ENCODE measurements at places on chromosomes 5 and 9.

DNA sequence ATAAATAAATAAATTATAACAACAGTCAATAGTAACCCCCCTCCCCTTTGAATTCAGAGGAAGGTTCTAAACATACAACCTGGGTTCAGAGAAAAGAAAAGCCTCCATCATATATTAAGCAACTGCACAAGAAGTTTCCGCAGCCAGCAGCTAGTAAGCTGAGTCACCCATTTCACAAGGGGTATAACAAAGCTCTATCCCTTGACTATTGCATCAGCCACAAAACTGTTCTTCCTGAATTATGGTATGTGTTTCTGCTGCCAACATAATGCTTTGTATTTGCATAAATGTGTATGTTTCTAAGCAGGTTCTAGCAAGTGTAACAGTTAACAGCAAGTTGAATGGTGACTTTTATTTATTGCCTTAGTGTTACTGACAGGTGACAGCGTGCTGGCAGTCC lies 6.8 kb upstream of the CEP120 start:
- no peak for DNase-seq

DNA sequence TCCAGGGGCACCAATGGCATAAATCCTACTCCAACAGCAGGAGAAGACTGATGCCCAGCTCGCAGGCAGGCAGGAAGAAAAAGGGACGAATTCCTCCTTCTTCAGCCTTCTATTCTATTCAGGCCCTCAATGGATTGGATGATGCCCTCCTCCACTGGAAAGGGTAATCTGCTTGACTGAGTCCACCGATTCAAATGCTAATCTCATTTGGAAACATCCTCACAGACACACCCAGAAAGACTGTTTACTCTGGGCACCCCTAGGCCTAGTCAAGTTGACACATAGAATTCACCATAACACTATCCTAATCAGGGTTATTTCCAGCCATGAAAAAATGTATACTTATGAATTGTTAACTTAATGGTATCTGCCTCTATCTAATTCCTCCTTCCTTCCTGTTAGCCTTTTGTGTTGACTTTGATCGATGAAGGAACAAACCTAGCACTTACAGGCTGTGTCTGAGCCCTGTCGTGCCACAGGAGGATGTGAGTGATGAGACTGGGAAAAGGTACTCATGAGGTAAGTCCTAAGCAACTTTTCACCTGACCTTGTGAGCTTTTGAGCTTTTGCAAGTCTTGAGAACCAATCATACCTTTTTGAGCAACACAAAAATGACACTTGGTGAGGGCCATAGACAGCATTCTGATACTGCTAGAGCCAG lies 36.5 kb downstream of the FOXD1 start:
- no peak for DNase-seq

- DNase-seq: no peak
Observed at GRCh38 chr5:121432-121831, 29.5 kb downstream of the PLEKHG4B start.

- peak; percentile 36 for DNase-seq
Observed at GRCh38 chr5:132420706-132421272, 51.3 kb downstream of the SLC22A5 start.

- DNase-seq: no peak
Observed at GRCh38 chr5:171580502-171581265, 161.2 kb downstream of the FGF18 start.

GRCh38 chr9:131522257-131523085 lies 8.6 kb downstream of the UCK1 start:
- no peak for DNase-seq

- no peak for DNase-seq
Observed at GRCh38 chr9:72156586-72156985, 7.3 kb downstream of the GDA start.

GRCh38 chr5:135482381-135482933 lies 30.3 kb upstream of the TIFAB start:
- no peak for DNase-seq

- DNase-seq: no peak
Observed at GRCh38 chr5:122384739-122385235, 72.8 kb downstream of the SNCAIP start.

DNA sequence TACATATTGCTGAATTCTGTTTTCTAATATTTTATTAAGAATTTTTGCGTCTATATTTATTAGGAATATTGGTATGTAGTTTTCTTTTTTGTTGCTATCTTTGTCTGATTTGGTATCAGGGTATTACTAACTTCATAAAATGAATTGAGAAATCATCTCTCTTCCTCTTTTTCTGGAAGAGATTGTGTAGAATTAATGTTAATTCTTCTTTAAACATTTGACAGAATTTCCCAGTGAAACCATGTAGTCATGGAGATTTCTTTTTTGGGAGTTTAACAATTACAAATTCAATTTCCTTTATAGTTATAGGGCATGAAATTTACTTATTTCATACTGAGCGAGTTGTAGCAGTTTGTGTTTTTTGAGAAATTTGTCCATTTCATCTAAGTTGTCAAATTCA lies 3.3 kb upstream of the FAM170A start:
- no peak for DNase-seq

- no peak for DNase-seq
Observed at GRCh38 chr5:82636591-82636990, 358.4 kb upstream of the RPS23 start.

DNA sequence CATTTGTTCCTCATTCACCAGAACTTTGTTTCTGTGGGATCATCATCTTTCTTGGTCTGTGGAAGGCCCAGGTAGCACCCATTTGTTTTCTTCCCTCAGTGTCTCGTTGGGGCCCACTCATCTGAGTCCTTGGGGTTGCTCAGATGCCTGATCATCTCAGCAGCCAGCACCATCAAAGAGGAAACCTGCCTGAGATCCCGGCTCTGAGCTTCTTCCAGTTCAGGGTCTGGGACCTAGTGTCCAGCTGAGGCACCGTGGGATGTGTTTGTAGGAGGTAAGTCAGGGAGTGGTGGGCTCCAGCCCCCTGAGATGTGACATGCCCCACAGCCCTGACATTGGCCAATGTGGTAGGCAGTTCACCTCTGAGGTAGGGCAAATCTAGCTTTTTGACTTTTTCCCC lies 9.4 kb upstream of the CD180 start:
- DNase-seq: no peak

- no peak for DNase-seq
Observed at GRCh38 chr9:88143179-88143578, 4.9 kb upstream of the SPATA31C2 start.

GRCh38 chr9:36040271-36040925 lies 3.7 kb downstream of the RECK start:
- no peak for DNase-seq

DNA sequence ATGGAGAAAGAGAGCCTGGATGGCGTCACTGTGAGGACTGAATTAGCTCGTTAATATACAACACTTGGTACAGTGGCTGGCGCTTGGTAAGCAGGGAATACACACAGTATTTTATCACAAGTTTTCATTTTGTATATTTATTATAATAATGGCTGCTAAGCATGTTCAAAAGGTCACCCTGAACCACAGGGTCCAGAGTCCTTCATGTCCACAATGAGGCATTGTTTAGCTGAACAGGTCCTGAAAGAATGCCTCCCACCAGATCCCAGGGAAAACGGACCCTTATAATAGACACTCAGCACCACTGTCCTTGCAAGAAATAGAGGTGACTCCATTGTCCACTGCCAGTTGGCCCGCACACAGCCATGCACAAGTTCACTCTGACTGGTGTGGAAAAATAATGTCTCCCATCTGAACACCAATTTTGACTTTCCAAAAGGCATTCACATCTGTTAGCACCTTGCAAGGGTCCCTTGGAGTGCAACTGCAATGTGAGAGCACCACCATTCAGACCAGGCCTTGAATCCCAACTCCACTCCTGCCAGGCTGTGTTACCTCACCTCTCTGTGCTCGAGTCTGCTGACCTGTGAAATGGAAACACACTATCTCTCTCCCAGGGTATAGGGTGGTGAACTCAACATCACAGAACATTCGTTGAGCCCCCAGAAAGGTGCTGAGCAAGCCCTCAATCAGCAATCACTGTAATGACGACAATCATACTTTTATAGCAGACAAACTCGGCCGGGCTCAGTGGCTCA lies 3.9 kb downstream of the VDAC1 start:
- DNase-seq: no peak

DNA sequence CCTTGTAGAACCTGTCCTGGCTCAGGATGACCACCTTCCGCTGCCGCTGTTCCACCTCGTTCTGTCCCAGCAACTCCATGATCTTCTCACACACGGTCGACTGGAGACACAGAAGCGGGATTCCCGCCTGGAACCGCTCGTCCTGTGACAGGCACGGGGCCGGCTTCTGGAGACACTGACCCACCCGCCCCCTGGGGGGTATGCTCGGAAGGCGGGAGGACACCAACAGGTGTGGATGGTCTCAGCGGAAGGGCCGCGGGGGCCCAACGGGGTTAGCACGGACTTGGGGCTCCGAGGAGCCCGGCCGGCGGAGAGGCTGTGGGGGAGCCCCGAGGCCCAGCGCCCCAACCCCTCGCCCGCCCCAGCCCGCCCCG lies 530 bp downstream of the UCK1 start:
- DNase-seq: peak; percentile 48

- DNase-seq: no peak
Observed at GRCh38 chr9:21989440-21990189, 4.6 kb downstream of the CDKN2A start.

DNA sequence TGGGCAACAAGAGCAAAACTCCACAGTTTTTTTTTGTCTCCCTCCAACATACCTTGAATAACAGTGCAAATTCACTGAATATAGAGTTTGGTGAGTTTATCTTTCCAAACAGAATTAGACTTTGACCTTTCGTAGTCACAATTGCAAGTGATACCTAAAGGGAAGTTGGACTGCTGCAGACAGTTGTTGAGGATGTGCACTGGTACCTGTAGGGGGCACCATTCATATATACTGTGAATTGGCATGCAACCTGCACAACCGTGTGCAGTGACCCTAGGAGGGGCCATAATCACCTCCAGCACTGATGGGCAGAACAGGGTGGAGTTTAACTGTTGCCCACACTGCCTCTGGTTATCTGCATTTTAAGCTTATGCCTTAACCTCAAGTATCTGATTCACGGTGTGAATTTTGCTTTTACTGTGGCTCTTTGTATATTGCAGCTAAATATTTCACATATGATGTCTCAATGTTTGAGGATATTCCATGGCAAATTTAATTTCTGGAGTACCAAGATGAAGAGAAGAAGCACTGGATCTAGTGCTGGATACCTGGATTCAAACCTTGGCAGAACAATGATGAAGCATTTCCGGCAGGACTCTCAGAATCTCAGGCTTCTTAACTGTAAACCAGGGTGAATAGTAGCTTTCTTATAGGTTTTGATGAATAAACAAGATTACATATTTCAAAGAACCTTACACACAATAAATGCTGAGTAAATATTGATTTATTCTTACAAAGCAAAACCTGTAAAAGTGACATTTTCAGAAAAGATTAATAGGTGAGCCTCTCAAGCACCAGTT lies 144.3 kb downstream of the ACTBL2 start:
- DNase-seq: peak; percentile 29

- no peak for DNase-seq
Observed at GRCh38 chr5:154320224-154321089, 125.3 kb upstream of the SAP30L start.

GRCh38 chr9:19229595-19230354 lies 718 bp upstream of the DENND4C start:
- DNase-seq: peak; percentile 80

GRCh38 chr5:120174089-120174488 lies 290.0 kb upstream of the PRR16 start:
- no peak for DNase-seq

DNA sequence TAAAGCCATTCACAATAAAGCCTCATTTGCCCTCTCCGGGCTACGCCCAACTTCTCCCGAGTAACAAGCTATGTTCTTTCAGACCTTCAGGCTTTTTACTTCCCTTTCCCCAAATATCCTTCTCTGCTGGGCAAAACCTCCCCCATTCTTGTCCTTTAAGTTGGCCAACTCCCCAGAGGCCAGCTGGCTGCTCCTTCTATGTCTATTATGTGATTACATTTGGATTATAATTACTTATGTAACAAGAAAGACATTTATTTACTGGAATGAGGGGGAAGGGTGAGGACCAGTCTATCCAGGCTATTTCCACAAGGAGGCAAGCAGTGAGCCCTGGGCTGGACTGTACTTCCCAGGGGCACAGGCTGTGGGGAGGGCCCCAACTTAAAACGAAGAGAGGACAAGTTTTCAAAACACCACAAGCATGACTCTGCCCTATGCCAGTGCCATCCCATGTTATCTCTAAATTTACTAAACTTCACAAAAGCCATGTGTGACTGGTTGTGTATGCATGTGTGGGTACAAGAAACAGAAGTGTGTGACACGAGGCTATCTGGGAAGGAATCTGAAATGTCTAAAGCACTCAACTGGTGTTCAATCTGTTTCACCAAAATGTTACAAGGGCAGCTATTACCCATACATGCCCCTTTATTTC lies 84.5 kb downstream of the GNAQ start:
- DNase-seq: no peak

DNA sequence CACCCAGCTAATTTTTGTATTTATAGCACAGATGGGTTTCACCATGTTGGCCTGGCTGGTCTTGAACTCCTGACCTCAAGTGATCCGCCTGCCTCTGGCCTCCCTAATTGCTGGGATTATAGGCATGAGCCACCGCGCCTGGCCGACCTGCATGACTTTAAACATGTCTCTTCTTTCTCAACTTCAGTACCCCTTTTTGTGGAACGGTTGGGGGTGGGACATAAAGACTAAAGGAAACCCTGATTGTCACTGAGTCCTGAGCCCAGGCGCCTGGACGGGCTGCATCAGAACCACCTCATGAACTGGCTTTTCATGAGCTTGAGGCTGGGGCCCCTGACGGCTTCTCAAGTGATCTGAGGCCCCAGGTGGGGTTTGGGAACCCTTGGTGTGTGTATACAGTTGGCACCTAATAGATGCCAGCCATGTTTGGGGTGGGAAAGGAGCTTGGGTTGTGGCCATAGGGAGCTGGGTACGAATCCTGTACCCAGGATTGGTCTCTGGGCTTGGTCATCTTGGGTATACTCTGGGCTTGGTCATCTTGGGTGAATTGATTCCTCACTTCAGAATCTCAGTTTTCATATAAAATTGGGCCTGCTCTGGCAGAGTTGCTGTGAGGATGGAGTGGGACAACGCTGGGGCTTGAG lies 2.2 kb downstream of the GRK6 start:
- DNase-seq: no peak

- no peak for DNase-seq
Observed at GRCh38 chr9:98363644-98364043, 108.2 kb upstream of the TBC1D2 start.

GRCh38 chr5:173764332-173765028 lies 123.7 kb upstream of the CPEB4 start:
- no peak for DNase-seq

DNA sequence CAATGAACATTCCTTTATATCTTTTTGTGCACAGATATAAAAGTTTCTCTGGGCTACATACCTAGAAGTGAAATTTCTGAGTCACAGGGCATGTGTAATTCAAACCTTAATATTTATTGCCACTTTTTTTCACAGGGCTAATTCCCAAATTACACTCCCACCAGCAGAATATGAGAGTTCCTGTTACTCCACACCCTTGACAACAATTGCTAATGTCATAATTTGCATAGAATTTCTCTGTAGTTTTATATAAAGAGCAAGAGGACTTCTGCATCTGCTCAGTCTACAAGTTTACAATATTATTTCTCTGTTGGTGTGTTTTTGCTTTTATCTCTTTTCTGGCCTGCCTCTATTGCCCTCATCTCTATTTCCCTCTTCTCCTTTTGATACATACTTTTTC lies 518.5 kb downstream of the ZNF608 start:
- DNase-seq: no peak
